Stimulated activated naive B cell treated with anti-CD40 and anti-IgM and Interleukin-4, amounts not matched to agents 10 μg/mL and 1 μg/mL and 100 μg/mL, for 72 hours (primary cell): ENCODE measurements at places on chromosomes 4 and X.

DNA sequence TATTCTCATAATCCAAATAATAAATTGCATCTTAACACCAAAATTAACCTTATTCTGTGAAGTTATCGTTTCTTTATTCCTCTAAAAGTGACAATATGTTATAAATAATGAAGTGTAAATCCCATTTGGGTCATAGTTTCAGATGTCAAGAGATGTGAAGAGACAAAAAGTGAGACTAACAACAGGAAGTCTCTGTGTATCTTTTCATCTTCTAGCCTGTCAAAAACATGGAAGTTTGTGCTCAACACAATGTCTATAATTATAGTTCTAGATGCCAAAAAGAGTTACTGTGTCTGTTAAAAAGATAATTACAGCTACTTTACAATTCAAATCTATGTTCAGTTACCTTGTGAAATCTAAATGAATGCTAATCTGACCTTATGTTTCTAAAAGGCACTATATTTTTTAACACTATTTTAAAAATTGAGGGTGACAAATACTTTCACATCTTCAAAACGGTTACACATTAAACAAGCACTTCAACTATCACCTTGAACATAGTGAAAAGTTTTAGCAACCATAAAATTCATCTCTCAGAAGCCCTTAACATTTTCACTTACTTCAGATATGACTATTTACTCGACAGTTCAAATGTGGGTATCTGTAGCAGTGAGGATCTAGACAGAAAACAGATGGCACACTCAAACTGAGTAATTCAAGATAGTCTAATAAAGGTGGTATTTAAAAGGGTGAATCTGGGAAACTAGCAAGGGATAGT lies 509.8 kb downstream of the ARAP2 start:
- DNase-seq = no peak

- DNase-seq = no peak
Observed at GRCh38 chrX:9374555-9374954, 90.3 kb upstream of the TBL1X start.

DNA sequence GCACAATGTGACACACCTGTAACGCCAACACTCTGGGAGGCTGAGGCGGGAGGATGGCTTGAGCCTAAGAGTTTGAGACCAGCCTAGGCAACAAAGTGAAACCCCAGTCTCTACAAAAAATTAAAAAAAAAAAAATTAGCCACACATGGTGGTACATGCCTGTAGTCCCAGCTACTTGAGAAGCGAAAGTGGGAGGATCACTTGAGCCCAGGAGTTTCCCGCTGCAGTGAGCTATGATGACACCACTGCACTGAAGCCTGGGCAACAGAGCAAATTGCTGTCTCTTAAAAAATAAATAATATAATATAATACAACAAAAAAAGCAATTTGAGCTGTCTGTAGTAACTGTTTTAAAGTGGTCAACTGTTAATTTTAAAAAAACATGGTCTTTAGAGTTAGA lies 13.2 kb downstream of the SPOCK3 start:
- no peak for DNase-seq

DNA sequence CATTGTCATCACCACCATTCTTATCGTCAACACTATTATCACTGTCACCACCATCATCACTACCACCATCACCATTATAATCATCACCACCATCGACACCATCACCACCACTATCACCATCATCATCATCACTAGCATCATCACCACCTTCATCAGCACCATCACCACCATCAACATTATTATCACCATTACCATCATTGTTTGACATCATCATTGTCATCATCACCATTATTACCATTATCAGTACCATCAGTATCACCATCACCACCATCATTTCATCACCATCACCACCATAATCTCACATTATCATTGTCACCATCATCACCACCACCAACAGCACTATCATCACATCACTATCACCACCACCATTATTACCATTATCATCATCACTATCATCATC lies 47.5 kb upstream of the NKX1-1 start:
- DNase-seq = no peak

DNA sequence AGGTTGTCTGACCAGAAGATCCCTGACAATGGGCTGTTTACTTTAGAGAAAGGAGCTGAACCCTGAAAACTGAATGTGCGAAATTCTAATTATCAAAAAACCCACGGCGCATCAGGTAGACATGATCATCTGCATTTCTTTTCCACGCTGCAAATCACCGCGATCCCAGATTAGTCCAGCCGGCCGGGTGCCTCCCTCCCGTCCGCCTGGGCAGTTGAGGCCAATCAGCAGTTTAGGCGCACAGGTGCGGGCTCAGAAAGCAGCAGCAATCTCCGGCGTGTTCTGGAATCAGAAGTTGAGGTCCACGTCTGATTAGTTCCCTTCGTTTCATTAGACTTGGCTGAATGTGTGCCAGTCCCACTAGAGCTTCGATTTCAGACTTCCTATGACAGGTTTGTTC lies 73.9 kb downstream of the ACOX3 start:
- no peak for DNase-seq

DNA sequence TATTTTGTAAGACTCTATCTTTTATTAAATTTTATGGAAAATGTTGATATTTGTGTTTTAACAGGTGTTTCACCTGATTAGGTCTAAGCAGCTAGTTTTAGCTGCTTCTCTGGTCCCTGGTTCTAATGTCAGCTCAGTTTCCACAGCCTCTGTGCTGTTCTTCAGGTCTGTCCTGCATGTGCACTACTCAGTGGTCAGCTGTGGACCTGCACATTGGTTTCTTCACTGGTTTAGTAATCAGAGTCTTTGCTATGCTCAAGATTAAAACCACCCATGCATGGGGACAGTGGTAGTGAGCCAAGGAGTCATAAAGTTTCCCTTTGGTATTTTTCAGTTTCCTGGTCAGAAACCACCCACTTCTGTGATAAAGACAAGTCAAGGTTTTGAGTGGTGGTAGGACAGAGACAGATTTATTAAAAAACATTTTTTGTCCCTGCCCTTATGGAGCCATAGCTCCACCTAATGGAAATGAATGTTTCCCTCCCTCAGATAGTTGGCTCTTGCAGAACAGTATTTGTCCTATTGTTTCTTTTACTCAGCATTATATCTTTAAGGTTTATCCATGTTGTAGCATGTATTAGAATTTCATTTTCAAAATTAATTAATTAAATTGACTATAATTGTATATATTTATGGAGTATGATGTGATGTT lies 36.8 kb upstream of the VBP1 start:
- DNase-seq = no peak

- DNase-seq = no peak
Observed at GRCh38 chr4:78480286-78480685, 71.3 kb upstream of the ANXA3 start.

DNA sequence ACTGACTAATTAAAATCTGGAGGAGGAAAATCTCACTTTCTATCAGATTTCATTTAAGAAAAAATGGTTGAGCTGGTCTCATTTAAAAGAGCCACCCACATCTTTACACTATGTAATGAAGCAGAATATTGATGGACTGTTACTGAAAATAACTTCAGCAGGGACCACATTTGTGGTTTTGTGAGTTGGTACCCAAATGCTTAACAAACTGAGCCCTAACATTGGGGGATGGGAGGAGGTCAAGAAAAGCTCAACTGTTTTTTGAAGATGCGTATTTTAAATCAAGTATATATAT lies 30.1 kb downstream of the HOPX start:
- DNase-seq = no peak

DNA sequence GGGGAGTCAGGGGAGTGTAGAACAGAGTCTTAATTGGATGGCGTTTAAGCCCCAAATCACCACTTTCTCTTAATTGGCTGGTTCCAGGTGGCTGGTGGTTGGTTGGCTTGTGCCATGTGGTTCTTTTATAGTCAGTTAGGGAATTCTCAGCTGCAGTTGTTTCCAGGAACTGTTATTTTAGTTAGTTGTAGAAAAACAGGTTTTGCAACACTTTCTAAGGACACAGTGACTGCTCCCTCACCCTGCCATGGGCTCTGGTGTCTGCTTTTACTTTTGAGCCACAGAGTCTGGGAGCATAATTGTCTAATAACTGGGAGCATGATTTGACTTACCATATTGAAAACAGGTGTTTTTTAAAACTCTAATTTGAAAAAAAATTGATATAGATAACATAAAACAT lies 75.8 kb upstream of the PCDH18 start:
- DNase-seq = no peak

DNA sequence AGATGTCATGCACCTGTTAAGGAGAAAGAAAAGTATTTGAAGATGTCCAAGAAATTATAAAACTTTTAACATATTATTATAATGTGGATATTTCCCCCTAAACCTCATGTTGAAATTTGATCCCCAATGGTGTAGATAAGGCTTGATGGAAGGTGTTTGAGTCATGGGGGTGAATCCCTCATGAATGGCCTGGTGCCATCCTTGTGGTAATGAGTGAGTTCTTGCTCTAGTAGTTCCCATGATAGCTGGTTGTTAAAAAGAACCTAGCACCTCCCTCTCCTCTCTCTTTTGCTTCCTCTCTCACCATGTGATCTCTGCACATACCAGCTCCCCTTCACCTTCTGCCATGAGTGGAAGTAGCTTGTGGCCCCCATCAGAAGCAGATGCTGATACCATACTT lies 176.6 kb upstream of the NR3C2 start:
- DNase-seq = no peak
